ENCODE measurements at places on chromosomes 2 and 18.

DNA sequence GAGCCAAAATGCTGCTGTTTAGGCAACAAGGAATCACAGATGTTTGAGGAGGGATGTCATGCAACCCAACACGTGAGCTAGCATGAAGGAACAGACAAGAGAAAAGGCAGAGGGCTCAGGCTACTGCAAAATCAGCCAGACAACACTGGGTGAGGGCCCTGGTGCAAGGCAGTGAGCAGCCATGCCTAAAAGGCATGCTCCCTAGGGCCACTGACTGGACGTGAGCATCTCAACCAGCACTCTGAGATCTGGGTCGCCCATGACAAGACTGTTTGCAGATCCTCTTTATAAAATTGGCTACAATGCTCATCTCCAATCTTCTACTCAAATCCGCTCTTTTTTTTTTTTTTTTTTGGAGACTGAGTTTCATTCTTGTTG is 49.1 kb downstream of the KIAA2012 start:
- DNase-seq: no peak

DNA sequence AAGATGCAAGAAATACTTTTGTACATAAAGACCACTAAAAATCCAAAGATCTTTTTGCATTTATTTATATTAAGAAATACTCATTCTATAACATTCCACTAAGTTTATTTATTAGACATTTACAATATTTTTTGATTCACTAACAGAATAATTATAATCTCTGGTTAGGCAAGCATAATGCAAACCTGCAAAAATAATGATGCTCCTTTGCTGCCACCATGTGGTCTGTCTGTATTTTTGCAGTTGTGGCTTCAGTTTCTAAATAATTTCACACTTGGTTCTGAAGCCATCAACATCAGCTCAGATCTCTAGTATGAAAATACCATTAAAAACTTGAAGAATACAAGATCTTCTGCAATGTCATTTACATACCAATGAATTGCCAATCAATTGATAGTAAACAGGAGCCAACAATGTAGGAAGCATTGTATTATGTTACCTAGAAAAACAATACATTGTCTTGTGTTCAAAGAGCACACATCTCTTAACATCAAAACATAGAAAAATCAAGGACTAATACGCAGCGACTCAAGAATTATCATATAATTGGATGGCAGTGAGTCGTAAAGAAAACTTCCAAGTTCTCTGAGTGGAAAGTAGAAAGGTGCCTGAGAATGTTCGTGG is 28.8 kb upstream of the WDR75 start:
- no peak for DNase-seq

GRCh38 chr18:35415511-35416073 is 38.5 kb upstream of the ZNF396 start:
- DNase-seq: no peak

GRCh38 chr2:71191570-71191943 is 35.3 kb downstream of the PAIP2B start:
- DNase-seq: no peak

DNA sequence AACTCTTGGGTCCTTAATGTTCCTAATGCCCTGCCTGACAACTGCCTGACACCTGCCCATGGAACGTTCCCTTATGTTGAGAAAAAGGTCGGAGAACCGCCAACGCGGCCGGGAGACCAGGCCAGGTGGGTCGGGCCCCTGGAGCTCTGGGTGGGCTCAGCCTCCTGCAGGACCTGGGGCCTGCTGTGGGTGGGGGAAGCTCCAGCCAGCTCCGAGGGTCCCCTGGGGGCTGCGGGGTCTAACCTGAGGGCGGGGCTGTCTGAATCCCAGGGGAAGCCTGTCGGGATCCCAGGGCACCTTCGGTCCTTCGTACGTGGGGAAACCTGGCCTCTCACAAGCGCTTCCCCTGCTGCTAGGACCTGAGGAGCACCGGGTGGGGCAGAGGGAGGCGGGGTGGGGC is 296.0 kb downstream of the NDUFA10 start:
- DNase-seq: no peak

DNA sequence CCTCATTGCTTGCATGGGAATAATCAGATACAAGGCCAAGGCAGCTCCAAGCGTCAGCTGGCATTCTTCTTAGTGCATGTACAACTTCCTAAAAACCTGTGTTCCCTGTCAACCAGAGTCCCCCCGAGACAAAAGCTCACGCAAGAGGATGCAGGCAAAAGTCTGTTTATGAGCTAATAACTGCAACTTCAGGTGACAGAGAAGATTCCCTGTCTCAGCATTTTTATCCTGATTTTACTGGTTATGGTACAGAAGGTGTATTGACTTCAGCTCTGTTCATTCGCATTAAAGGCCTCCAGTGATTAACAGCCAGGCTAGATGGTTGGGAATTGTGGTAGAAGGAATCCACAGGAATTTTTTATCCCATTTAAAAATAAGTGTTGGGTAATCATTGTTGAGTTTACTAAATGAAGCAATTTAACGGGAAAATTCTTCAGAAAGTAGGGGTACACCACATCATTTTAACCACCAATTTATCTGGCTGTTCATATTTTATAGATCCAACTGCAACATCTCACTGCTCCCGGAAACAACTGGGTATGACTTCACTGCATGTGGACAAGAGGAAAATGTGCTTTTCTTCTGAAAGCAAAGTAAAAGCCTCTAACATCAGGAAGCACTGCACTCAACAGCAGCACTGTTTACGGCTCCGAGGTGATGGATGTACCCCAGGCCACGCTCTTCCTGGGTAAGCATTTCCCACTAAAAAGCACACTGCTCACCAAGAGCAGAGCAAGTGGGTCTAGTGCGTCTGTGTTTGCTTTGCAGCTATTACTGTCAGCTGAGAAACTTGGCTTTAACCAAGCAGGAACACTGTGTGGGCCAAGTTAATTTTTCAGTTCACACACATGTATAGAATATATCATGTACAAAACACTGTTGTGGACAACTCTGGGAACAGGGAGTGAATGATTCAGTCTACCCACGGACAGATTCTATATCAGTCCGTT is 31.9 kb downstream of the CCBE1 start:
- no peak for DNase-seq

- no peak for DNase-seq
Measured at GRCh38 chr2:23536326-23536725, 151.3 kb downstream of the KLHL29 start.

GRCh38 chr2:144320491-144320890 is 199.4 kb downstream of the ZEB2 start:
- peak; percentile 3 for DNase-seq

- DNase-seq: no peak
Measured at GRCh38 chr2:237051861-237052260, 33.8 kb upstream of the COPS8 start.

- DNase-seq: peak; percentile 28
Measured at GRCh38 chr2:113390124-113390849, 47.2 kb upstream of the ZNG1B start.

DNA sequence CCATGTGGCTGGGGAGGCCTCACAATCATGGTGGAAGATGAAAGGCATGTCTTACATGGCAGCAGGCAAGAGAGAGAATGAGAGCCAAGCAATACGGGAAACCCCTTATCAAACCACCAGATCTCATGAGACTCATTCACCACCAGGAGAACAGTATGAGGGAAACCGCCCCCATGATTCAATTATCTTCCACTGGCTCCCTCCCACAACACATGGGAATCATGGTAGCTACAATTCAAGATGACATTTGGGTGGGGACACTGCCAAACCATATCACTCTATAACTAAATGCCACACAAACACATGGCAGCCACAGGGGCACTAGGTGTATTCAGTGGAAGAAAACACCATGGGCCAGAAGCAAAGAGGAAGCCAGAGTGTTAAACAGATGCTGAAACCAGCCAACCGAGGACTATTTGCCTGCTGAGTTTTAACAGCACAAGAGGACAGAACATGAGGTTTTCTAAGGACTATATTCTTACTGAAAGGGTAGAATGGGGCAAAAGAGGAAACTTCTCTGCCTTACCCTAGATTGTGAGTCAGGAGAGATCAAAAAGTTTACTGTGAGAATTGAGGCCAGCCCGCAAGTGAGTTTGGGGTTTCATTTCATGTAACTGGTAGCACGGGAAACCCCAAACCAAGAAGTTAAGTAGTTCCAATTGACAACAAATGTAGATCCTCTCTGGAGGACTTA is 49.2 kb downstream of the SIGLEC15 start:
- no peak for DNase-seq

- DNase-seq: no peak
Measured at GRCh38 chr2:40147360-40147759, 304.5 kb downstream of the SLC8A1 start.

GRCh38 chr18:3855966-3856365 is 406.0 kb downstream of the TGIF1 start:
- no peak for DNase-seq

DNA sequence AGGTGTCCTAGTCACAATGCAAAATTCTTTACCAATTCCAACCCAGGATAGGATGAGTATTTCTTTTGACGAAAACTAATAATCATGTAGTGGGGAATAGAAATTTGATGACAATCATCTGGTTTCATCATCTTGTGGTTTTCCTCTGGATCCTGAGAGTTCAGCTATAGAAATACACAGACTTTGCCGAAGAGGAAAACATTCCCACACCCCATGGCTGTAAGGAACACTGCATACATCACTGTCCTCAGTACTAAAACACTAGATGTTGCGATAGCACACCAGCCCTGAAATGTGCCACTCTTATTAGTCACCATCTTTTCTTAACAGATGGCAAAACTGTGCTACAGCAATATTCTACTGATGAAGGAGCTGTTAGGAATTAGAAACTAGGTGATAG is 29.4 kb downstream of the CERKL start:
- peak; percentile 0 for DNase-seq

DNA sequence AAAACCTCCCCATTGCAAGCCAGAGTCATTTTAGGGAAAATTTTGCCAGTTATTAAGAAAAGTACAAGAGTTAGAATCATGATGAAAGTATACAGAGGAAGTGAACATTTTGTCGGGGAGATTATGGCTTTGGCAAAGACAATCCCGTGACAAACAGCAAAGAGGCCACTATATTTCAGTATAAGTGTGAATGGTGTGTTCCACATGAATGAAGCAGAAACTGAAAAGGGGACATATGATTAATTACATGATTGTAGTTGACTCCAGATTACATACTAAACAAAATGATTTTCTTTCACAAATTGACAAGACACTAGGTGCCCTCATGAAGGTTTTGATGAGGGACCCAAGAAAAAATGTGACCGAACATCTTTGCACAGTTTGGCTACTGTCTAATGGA is 42.0 kb downstream of the SP140 start:
- no peak for DNase-seq

- no peak for DNase-seq
Measured at GRCh38 chr2:48589170-48589767, 28.4 kb upstream of the GTF2A1L start.

DNA sequence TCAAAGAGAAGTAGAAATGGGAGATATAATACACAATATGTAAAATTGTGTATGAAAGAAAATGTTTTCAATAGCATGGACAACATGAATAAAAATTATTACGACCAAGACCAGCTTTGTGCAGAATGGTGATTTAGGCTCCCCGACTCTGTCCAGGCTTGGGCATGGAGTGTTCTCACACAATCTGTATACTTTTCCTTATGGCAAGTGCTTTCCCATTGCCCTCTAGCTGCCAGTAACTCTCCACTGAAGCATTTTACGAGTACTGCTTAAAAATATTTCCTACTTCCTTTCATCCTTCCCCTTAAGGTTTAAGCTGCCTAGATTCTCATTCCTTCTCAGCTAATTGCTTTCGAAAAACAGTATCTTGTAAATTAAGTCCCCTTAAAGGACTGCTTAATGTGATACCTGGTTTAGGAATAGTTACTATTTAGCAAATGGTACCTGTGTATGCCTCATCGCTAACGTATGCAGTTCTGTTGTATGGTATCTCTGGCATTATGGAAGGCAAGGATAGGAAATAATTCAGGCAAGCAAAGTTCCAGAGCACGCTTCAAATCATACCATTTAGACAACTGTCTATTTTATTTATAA is 714.6 kb downstream of the ERBB4 start:
- DNase-seq: no peak

- DNase-seq: no peak
Measured at GRCh38 chr2:85401464-85401805, 8.7 kb downstream of the CAPG start.

GRCh38 chr2:186696290-186696689 is 2.4 kb downstream of the FAM171B start:
- no peak for DNase-seq

DNA sequence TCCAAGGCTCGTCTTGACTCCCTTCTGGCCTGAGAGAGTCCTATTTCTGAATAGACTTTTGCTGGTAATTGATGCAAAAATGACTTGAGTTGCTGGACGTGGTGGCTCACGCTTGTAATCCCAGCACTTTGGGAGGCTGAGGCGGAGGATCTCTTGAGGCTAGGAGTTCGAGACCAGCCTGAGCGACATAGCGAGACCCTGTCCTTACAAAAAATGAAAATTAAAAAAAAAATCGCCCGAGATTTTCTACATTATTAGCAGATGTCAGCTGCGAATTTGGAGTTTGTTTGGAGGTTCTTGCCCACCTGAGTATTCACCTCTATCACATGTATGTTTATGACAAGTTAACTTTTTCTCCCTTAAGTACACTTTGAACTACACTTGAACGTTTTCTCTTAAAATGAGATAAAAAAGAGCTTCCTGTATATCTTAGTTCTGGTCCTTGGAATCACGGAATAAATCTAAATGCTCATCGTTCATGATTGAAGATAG is 471 bp upstream of the C2orf42 start:
- DNase-seq: no peak

DNA sequence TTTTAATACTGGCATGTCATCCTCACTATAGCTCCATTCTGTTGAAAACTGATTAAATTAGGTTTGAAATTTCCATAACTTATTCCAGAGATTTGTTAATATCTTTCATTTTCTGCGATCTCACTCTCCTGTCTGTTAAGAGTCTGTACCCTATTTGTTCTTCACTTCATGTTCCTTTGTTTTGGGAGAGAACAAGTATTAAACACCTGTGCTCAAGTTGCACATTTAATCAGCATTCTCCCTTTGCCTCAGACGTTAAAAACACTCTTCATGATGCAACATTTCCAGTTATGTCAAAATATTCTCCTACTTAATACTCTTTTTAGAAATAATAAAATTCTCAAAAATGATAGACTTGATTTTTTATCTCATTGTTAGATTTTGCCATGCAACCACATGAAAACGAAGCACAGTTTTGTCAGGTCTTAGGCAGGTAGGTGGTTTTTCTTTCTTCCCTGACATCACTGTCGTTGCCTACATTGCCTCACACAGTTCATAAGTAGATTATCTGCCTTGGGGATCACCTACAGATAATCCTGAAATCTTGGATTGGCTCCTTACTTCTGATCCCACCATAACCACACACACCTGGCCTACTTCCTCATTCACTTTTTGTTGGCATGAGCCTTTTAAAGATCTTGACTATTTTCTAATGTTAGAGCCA is 109.9 kb downstream of the GAREM1 start:
- DNase-seq: no peak
